ENCODE measurements at places on chromosomes 4 and X.

GRCh38 chr4:51825341-51825740, 17.6 kb upstream of the DCUN1D4 start:
- no peak for DNase-seq

- no peak for DNase-seq
Observed at GRCh38 chrX:96564595-96564994, 120.0 kb upstream of the DIAPH2 start.

DNA sequence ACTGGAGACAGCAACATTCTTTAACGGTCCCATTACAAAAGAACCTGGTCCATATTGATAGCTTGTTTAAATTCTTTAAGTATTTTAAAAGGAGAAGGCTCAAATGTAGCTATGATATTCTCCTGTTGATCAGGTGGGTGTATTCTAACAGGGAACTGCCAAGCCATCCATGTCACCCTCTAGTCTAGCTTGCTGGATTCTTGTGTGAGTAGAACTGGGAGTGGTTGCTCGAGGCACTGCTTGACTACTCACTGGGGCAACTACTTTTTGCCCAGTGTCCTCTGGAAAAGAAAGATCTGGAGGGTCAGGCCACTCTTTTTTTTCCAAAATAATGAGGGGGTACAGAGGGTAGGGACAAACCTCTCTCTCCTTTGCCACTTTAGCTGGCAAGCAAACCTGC, 155.1 kb downstream of the ZNF518B start:
- no peak for DNase-seq

- DNase-seq: no peak
Observed at GRCh38 chr4:113957956-113958355, 21.5 kb downstream of the ARSJ start.

- DNase-seq: no peak
Observed at GRCh38 chrX:13658602-13659001, 5.7 kb downstream of the TCEANC start.

DNA sequence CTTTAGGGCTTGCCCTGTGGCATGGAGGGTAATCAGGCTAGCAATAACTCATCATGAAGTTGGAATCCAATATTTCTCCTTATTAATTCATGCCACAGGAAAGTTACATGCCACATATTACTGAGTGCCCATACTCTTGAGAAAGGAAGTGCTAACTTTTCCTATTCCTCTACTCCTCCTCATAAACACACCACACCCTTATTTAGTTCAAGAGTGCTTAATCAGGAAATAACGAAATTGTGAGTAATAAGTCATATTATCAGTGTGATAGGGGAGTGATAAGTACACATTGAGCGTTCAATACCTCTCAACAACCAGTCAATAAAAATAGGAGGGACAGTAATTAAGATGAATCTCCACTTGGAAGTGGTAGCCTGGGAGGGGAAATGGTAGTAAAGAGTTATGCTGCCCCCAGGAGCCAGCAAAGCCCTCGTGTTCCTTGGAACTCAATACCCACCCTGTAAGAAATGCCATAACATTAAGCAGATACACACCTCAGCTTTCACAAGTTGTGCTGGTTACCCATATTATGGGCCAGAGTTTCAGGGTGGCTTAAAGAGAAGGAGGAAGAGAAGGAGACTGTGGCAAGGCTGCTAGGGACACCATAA, 410.0 kb upstream of the NR3C2 start:
- no peak for DNase-seq

DNA sequence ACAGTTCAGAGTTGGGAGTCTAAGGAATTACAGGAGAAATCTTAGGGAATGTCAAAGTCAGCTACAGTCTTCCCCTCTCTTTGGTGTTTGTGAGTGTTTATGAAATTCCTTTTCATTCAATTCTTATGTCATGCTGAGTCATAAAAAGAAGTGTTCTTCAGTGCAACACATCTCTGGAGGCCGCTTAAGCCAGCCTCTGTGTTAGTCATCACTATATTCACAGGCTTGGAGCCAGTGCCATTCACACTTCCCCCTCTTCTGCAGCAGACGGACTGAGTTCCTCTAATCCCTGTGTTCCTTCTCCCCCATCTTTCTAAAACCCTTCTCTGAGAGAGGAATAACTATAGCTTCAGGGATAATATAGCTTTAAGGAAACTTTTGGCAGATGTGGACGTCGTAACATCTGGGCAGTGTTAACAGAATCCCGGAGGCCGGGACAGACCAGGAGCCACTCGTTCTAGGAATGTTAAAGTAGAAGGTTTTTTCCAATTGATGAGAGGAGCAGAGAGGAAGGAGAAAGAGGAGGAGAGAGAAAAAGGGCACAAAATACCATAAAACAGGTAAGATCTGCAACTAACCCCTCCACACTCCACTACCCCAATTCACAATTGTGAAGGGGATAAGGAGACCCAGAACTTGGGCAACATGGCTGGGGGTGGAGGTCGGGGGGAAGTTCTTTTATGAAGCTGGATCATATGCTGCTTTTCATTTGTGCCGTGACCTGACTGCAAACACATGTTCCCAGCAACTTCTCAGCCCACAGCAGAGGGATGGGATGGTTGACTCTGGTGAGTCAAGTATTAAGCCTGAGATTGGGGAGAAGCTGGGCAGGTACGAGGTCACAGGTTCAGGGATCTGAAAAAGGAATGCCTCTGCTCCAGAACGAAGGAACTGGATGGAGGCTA, at the start of gene SRPX2:
TSS of gene SRPX2 (plus strand) at position 244 of the 905 bp plus-strand sequence. CDS start 2,124 bp downstream, outside the sequence.
- peak; percentile 50 for DNase-seq

DNA sequence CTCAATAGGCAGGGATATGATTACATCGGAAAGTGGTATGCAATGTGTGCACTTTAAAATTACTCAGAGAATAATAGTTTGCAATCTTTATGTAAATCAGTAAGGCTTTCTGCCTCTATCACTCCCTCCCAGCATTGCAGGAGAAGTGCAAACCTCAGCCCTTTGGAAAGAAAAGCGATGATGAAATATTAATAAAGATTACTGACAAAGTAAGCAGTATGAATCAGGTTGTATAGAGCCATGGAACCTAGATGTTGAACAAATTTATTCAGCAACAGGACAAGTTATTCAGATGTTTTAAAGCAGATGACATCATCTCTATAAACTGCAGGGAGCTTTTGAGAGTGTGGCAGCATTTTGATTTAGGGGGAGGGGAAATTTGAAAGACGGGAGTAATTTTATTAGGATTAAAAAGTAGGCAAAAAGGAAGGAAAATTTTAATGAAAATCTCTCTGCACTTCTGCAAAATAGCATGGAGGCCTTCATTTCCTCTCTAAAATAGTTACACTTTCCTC, 631.7 kb upstream of the GRIA3 start:
- DNase-seq: no peak

- DNase-seq: no peak
Observed at GRCh38 chr4:189088780-189089179, 851.9 kb upstream of the FRG1 start.

DNA sequence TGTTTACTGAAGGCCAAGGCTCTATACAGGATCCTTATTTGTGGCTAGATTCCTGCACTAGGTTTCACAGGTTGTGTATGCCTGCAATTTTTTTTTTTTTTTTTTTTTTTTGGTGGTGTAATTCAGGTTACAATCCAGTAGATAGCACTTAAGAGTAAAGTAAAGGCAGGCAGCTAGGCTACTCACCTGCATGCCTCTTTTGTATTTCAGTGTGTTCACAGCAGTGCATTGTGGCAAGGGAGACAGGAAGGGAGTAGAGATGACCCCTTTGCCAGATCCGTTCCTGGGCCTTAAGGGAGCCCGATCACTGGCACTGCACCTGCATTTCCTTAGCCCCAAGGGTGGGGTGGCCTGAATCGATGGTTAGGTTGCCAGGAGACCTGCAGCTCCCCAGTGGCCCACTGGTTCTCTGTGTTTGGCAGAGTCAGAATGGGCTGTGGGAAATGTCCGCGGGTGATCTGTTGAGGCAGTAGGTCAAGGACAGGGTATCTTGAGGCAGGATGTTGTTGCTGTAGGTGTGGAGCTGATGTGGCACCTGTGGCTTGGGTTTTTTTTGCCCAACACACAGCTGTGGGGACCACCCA, 374.9 kb upstream of the AADAT start:
- no peak for DNase-seq

DNA sequence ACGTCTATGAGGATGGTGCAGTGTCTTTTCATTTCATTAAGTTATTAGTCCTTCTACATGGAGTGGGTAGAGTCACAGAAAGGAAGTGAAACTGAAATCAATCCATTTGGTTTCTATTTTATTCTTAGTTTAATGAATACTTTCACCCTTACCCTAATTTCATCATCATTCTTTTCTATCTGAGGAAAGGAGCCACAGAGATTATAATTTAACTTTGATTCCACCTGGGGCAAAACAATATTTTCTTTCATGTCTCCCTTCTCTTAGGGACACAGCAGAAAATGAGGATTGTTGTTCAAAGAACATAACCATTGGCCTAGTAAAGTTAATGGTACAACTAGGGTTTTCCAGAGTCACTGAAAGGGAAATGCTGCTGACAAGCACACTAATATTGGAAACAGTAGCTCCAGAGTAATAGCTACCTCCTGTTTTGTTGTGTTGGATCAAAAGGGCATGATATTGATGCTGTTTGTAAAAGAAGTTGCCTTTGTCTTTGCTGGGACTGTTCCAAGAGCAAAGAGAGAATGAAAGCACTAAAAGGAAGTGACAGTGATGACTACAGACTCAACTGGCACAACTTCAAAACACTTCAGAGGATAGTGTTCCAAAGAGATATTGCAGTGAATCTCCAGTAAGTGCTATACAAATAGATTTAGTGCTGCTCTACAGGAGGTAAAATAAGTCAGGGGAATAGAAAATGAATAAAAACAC, 247.1 kb upstream of the PITX2 start:
- no peak for DNase-seq

- DNase-seq: no peak
Observed at GRCh38 chrX:10083809-10084208, 73.0 kb upstream of the CLCN4 start.

DNA sequence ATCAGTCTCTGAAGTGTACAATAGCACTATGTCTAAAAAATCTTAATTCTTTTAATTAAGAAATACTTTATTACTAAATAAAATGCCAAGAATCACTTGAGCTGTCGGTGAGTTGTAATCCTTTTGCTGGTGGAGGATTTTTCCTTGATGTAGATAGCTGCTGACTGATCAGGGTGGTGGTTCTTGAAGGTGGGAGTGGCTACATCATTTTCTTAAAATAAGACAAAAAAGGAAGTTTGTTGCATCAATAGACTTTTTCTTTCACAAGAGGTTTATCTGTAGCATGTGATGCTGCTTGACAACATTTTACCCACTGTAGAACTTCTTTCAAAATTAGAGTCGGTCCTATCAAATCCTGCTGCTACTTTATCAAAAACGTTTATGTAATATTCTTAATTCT, 68.8 kb upstream of the ZC4H2 start:
- no peak for DNase-seq

GRCh38 chrX:40298572-40299479, 201.1 kb upstream of the BCOR start:
- no peak for DNase-seq

DNA sequence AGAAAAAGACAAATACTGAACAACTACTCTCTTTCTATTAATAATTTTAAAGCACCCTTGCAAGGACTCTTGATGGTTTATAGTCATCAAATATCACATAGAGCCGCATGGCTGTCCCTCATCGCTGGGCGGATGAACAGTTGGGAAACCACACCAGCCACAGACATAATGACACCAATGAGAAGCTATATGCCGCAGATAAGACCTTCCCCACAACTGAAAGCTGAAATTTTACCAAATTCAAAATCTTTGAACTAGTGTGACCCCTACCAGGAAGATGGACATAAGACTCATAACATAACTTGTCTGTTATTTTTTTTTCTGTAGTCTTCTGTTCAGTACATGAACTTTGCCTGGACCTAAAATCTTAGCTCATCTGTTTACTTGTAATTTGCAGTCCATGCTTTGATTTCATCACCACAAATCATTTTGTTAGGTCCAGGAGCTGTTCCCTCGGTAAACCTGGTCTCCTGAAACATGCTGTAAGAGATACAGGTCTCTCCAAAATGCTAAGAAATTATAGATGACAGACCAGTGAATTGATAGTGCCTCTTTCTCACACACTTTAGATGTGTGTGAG, 157.3 kb upstream of the RAPGEF2 start:
- no peak for DNase-seq

DNA sequence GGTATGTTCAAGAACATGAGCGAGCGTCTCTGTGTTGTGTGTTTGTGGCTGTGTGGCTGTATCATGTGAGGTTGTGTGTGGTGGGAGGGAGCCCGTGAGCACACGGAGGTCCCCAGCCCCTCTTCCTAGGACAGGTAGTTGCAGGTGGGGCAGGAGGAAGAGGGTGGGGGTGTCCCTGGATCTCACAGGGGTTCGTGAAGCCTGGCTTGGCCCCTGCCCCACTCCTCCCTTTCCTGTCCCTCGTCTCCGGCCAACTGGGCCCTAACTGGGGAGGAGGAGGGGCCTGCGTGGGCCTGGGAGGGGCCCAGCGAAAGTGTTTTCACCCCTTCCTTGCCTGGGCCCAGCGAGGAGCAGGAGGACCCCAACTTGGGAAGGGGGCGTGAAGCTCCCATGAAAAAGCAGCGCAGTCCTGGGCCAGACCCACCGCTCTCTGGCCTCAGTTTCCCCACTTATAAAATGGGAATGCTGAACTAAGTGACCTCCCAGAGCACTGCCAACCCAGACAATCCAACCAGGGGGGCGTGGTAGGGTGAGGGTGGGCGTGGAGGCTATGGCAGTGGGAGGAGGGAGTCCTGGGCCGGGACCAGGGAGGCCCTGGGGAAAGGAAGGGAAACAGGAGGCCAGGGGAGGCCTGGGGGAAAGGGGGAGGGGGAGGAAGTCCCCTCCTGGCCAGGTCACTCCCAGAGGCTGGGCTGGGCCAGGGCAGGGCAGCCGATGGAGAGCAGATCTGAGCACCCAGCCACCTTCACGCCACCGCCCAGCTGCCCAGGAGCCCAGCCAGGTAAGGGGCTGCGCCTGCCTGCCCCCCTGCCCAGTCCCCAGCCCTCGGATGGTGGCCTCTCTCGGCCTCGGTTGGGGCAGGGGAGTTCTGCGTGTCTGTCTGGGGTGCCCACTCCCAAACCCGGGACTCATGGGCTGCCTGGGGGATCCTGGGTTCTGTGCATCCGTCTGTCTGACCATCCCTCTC, at the start of gene AVPR2:
TSS of gene AVPR2 (plus strand) at position 683 of the 967 bp plus-strand sequence. CDS start 473 bp downstream, outside the sequence.
- no peak for DNase-seq

DNA sequence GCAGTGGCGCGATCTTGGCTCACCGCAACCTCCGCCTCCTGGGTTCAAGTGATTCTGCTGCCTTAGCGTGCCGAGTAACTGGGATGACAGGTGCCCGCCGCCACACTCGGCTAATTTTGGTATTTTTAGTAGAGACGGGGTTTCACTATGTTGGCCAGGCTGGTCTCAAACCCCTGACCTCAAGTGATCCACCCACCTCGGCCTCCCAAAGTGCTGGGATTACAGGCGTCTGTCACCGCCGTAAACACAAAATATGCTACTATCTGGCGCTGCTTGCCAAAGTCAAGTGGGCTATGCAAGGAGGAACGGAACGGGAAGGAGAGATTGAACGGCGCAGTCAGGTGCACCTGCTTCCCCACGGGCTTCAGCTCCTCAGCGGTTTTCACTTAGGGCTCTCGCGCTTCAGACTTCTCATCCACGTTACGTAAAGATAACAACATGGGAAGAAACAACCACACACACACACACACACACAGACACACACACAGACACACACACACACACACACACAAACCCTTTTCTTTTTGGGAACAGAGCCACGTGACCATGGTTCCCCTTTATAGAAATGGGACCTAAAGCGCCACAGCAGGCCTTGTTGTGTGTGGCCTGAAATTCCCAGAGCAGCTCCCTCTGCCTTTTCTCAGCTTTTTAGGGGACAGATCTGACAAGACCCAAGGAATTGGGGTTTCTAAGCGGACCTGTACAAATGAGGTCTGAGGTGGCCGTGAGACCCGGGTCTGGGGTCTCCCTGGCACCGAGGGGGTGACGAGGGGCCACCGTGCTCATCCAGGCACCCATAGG, 1.5 kb downstream of the P2RY8 start:
- no peak for DNase-seq

Measured in HS-27A (cell line).